Mesenchymal stem cell (in vitro differentiated cells and primary cell): ENCODE measurements at places on chromosomes 7 and 10.

DNA sequence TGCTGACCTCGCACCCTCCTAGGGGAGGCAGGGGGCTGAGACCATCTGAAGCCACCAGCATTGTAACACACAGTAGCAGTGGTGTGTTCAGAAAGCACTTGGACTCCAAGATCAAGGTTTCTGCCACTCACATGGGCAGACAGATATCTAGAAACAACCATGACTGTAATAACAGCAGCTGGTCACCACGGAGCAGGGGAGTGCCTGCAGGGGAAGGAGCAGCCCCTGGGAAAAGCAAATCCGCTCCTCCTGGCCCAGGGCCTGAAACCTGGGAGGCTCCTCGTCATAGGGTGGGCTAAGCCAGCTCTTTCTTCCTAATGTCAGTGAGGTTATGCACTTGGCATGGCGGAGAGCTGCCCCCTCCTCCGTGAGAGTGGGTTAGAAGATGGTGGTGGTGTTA, 118.4 kb upstream of the INSYN2A start:
- no peak overlapping the region for H3K4me3 ChIP-seq
- no peaks in the 10 kb centered on the region for H3K27me3 ChIP-seq
- peaks cover 4% of the 10 kb centered on the region for H3K36me3 ChIP-seq
- no peak for DNase-seq
- H3K27ac ChIP-seq: no peak overlapping the region
- H3K4me1 ChIP-seq: peaks cover 4% of the 10 kb centered on the region

- H3K27ac ChIP-seq: no peak overlapping the region
- H3K36me3 ChIP-seq: no peaks in the 10 kb centered on the region
- peaks cover 1% of the 10 kb centered on the region for H3K4me1 ChIP-seq
- H3K4me3 ChIP-seq: no peak overlapping the region
- no peaks in the 10 kb centered on the region for H3K27me3 ChIP-seq
- DNase-seq: no peak
These were observed 11.4 kb upstream of the LRRC61 start for GRCh38 chr7:150311711-150312110.

DNA sequence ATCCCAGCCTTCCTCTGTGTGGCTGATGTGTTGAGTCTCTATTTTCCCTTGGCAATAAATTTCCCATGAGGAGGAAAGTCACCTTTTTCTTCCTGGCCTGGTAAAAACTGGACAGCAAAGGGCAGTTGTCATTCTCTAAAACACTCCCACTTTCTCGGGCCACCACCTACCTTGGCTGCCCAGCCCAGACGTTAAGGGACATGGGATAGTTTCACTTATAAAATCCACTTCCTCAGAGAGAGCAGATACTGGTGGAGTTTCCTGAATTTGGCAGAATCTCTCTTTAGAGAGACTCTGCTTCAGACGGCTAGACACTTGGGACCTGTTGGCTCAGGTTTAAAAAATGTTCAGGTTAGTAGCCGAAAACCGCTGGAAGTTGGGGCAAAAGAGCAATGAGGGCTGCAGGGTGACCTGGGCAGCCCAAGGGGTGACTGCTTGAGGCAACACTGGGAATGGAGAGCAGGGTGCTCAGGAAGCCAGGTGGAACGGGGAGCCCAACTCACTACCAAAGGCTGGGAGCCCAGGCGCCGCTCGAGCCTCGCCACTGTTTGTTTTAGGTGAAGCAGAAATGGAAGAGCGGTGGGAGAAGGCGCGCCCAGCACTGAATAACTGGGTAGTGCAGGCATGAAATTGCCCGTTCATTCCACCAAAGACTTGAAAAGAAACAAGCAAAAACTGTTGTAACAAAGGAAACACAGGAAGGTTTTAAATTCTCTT, 186.1 kb downstream of the TRIL start:
- H3K27ac ChIP-seq: no peak overlapping the region
- peaks cover 2% of the 10 kb centered on the region for H3K4me1 ChIP-seq
- no peaks in the 10 kb centered on the region for H3K36me3 ChIP-seq

- H3K27me3 ChIP-seq: no peaks in the 10 kb centered on the region
- H3K4me3 ChIP-seq: peak overlapping the region; percentile 89
- no peak for DNase-seq
- H3K36me3 ChIP-seq: no peaks in the 10 kb centered on the region
- H3K27ac ChIP-seq: no peak overlapping the region
- H3K4me1 ChIP-seq: no peaks in the 10 kb centered on the region
These were observed 2.8 kb downstream of the ZNF248 start for GRCh38 chr10:37854626-37855025.

GRCh38 chr7:143012409-143012808, 14.5 kb downstream of the OR9A2 start:
- no peaks in the 10 kb centered on the region for H3K27me3 ChIP-seq
- no peaks in the 10 kb centered on the region for H3K36me3 ChIP-seq
- H3K4me3 ChIP-seq: no peak overlapping the region
- peaks cover 4% of the 10 kb centered on the region for H3K4me1 ChIP-seq
- no peak overlapping the region for H3K27ac ChIP-seq
- DNase-seq: no peak

- no peak overlapping the region for H3K27ac ChIP-seq
- no peaks in the 10 kb centered on the region for H3K27me3 ChIP-seq
- DNase-seq: peak; percentile 22
- H3K36me3 ChIP-seq: no peaks in the 10 kb centered on the region
These were observed 57.1 kb downstream of the PLPP4 start for GRCh38 chr10:120514035-120514620.

DNA sequence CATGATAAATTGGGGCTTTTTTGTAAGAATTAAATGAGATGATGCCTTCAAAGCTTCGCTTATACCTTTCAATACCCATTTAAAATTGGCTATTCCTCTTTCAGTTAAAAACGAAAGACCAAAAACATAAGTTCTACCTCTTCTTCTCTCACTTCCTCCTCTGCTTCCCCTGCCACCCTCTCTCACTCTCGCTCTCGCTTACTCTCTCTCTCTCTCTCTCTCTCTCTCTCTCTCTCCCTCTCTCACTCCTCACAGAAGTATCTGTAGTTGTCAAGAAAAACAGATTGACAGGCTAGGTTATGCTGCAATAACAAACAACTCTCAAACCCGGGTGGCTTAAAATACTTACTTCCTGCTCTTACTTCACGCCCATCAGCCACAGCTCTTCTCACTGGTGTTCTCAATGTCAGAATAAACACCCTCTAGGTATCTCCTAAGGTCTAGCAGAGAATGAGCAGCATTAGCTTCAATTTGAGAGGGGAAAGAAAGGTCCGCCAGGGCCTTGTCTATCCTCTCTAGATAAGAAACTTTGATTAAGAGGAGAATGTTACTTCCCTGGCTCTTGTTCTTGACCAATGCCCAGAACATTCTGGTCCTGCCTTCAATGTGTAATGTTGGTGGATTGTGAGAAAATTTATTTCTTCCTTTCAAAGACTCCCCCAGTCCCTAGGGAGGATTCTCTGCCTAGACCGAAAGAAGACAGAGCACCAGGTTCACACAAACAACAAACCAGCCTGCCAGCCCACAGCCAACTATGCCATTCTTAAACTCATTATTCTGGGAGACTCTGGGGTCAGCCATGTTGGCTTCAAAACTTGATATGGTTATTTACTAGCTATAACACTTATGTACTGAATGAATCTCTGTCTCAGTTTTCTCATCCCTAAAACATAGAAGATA, 1028.7 kb downstream of the XPNPEP1 start:
- no peak overlapping the region for H3K4me3 ChIP-seq
- H3K27ac ChIP-seq: no peak overlapping the region
- peaks cover 5% of the 10 kb centered on the region for H3K27me3 ChIP-seq
- H3K4me1 ChIP-seq: no peaks in the 10 kb centered on the region

DNA sequence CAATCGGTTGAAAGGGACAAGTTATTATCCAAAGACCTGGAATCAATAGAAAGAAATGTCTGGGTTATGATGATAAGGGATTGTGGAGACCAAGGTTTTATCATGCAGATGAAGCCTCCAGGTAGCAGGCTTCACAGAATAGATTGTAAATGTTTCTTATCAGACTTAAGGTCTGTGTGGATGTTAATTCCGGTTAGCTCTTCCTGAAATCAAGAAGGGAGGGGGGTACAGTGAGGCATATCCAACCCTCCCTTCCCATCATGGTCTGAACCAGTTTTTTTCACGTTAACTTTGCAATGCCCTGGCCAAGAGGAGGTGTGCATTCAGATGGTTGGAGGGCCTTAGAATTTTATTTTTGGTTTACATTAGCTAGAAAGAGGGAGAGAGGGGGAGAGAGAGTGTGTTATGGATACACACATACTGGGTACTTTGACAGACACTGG, 9.8 kb upstream of the LRRC61 start:
- no peak overlapping the region for H3K27ac ChIP-seq
- H3K4me3 ChIP-seq: no peak overlapping the region
- DNase-seq: no peak
- H3K36me3 ChIP-seq: no peaks in the 10 kb centered on the region

DNA sequence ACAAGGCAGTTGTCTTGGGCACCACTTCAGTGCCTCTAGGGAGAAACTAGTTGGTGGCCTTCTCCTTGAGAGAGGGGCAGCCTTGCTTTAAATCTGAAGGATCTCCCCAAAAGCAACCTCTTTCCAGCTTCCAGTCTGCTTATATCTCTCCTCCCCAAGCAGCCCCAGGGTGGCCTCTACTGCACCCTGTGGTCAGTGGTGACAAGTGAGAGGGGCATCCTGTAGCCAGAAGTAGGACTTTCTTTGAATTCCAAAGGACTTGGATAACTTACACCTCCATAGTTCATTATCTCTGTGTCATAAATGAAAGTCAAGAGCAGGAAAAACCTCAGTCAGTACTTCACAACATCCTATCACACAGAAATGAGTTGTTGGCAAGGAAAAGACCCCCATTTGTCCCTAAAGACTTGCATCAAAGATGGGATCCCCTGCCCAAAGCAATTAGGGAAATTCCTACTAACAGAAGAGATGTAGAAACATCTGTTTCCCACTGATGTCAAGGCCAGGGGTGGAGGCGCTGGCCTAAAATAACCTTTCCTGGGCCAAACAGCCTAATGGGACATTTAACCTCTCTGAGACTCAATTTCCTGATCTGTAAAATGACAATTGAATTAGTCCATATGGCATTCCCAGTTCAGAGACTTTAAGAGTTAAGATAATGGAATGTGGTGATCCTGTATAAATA, 44.0 kb upstream of the ANKRD1 start:
- H3K4me3 ChIP-seq: no peak overlapping the region
- H3K36me3 ChIP-seq: no peaks in the 10 kb centered on the region
- DNase-seq: peak; percentile 23
- H3K4me1 ChIP-seq: peaks cover 5% of the 10 kb centered on the region
- no peak overlapping the region for H3K27ac ChIP-seq

- no peaks in the 10 kb centered on the region for H3K27me3 ChIP-seq
- no peaks in the 10 kb centered on the region for H3K36me3 ChIP-seq
These were observed 80.0 kb downstream of the SDK1 start for GRCh38 chr7:3380886-3381685.

DNA sequence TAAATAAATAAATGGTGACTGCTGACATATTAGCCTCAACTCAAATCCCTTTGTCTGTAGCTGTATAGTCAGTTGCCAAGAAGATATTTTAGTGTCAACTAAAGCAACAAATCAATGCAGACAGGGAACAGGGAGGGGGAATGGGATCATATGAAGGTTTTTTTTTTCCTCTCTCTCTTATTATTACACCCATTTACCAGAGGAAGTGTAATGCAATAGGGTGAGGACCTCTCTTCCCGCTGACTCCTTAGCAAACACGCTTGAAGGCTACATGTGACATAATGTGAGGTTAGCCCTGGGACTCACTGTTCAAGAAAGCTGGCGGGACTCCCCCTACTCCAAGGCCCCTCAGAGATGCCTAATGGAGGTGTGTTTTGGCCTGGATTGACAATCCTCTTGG, 88.2 kb downstream of the CHRM2 start:
- DNase-seq: peak; percentile 81
- no peaks in the 10 kb centered on the region for H3K27me3 ChIP-seq
- no peaks in the 10 kb centered on the region for H3K36me3 ChIP-seq
- peak overlapping the region; percentile 62 for H3K27ac ChIP-seq
- no peak overlapping the region for H3K4me3 ChIP-seq

- H3K27me3 ChIP-seq: no peaks in the 10 kb centered on the region
- H3K27ac ChIP-seq: peak overlapping the region; percentile 16
- no peak for DNase-seq
These were observed 194.2 kb downstream of the BICC1 start for GRCh38 chr10:58706836-58707235.

DNA sequence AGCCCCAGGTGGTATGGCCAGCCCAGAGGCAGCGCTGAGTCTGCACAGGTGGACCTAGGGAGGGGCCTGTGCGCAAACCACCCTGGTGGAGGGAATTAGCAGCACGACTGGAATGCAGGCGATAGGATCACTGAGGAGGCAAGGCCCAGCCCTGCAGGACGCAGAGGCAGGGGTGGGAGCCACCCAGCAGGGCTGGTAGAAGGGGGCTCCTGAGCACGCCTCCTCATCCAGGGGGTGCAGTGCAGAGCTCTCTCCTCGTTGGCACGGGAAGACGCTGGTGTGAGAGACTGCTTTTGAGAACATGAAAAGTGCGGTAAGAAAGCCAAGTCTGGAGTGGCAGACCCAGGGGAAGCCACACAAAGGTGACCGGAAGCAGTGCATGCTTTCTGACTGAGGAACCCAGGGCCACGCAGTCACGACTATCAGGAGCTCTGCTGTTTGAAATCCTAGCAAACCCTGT, 6.0 kb downstream of the FXYD4 start:
- peaks cover 5% of the 10 kb centered on the region for H3K27me3 ChIP-seq
- H3K27ac ChIP-seq: no peak overlapping the region
- H3K36me3 ChIP-seq: no peaks in the 10 kb centered on the region
- no peak for DNase-seq
- peaks cover 3% of the 10 kb centered on the region for H3K4me1 ChIP-seq

GRCh38 chr10:129259128-129259815, 207.8 kb upstream of the MGMT start:
- H3K27ac ChIP-seq: no peak overlapping the region
- no peaks in the 10 kb centered on the region for H3K27me3 ChIP-seq
- DNase-seq: peak; percentile 3
- H3K36me3 ChIP-seq: no peaks in the 10 kb centered on the region

GRCh38 chr7:28408105-28408959, 4.0 kb upstream of the CREB5 start:
- peak; percentile 87 for DNase-seq
- no peaks in the 10 kb centered on the region for H3K36me3 ChIP-seq
- no peaks in the 10 kb centered on the region for H3K27me3 ChIP-seq
- H3K4me3 ChIP-seq: peak overlapping the region; percentile 50
- H3K27ac ChIP-seq: peak overlapping the region; percentile 8

GRCh38 chr7:142194201-142194600, 63.7 kb downstream of the PRSS58 start:
- H3K27ac ChIP-seq: no peak overlapping the region
- DNase-seq: no peak
- no peaks in the 10 kb centered on the region for H3K36me3 ChIP-seq
- H3K27me3 ChIP-seq: no peaks in the 10 kb centered on the region
- no peak overlapping the region for H3K4me3 ChIP-seq
